ENCODE measurements at places on chromosomes 11 and 22.
A peak's percentile ranks its signal among the peaks of the same experiment; 100 is the strongest.

- no peak for DNase-seq
Observed at GRCh38 chr11:19288256-19288655, 47.5 kb upstream of the E2F8 start.

DNA sequence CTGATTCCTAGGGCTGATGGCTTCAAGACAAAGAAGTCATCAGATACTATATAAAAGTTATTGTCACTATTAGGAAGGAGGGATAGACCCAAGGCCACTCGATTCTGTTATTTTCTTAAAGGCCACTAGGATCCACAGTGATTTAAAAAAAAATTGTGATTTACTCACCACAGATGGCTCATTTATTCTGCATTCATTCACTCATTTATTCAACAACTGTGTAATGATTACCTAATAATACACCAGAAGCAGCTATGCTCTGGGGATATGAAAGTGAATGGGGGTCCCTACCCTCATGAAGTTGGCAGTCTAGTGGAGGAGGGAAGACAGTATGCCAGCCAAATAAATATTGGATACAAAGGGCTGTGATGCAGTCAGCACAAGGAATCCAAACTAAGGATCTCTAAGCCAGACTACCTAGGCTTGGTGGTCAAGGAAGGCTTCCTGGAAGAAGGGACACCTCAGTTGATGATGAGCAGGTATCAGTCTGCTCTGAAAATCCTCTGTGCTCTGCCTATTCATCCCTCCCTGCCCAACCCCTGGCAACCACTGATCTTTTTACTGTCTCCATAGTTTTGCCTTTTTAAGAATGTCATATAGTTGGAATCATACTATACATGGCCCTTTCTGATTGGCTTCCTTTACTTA lies 110.5 kb downstream of the NAT10 start:
- no peak for DNase-seq

DNA sequence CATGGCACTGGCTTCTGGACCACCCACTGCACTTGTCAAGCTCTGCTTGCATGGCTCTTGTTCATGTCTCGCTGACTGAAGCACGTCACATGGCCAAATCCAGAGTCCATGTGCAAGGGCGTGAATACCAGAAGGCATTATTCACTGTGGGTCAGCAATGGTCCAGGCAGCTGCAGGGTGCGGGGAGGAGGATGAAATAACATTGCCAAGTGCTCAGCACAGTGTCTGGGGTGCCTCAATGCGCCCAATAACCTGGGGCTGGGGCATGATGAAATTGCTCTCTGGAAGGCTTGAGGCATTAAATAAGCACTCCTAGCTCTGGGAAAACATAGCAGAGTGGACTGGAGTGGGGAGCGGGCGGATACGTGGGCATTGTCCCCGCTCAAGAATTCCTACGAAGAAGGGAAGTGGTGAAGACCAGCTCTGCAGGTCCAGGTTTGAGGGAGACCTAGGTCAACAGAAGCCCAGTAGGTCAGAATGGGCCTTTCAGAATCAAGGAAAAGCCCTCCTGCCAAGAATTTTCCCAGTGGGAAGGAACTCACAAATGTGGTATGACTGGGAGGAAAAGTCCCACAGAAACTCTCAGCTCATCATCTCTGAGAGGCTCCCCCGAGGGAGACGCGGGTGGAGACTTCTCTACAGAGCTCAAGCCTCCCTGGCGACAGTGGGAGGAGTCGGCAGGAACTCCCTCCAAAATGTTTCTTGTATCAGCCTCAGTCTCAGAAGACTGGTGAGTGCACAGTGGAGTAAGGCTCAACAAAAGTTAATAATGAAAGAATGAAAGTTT lies 15.3 kb upstream of the ACCSL start:
- no peak for DNase-seq

- DNase-seq, result no peak
Observed at GRCh38 chr22:45202333-45203149, 38.2 kb downstream of the KIAA0930 start.

- DNase-seq, result no peak
Observed at GRCh38 chr11:11082646-11083045, 224.8 kb upstream of the ZBED5 start.

- DNase-seq, result no peak
Observed at GRCh38 chr11:130439160-130439519, 9.3 kb upstream of the ADAMTS15 start.

GRCh38 chr11:23903044-23903704 lies 593.7 kb upstream of the LUZP2 start:
- DNase-seq, result no peak

- DNase-seq, result no peak
Observed at GRCh38 chr11:3959015-3959902, 103.8 kb downstream of the STIM1 start.

GRCh38 chr22:47460176-47460575 lies 697.7 kb downstream of the TBC1D22A start:
- DNase-seq, result no peak

- DNase-seq, result no peak
Observed at GRCh38 chr11:64286801-64287159, 1.1 kb downstream of the GPR137 start.

GRCh38 chr11:109996060-109996459 lies 97.1 kb upstream of the ZC3H12C start:
- DNase-seq, result no peak

- DNase-seq, result no peak
Observed at GRCh38 chr11:117160826-117161225, 16.7 kb downstream of the PAFAH1B2 start.

- DNase-seq, result no peak
Observed at GRCh38 chr11:3139481-3140290, 25.4 kb downstream of the OSBPL5 start.

GRCh38 chr22:23037429-23038333 lies 32.6 kb upstream of the GNAZ start:
- no peak for DNase-seq

DNA sequence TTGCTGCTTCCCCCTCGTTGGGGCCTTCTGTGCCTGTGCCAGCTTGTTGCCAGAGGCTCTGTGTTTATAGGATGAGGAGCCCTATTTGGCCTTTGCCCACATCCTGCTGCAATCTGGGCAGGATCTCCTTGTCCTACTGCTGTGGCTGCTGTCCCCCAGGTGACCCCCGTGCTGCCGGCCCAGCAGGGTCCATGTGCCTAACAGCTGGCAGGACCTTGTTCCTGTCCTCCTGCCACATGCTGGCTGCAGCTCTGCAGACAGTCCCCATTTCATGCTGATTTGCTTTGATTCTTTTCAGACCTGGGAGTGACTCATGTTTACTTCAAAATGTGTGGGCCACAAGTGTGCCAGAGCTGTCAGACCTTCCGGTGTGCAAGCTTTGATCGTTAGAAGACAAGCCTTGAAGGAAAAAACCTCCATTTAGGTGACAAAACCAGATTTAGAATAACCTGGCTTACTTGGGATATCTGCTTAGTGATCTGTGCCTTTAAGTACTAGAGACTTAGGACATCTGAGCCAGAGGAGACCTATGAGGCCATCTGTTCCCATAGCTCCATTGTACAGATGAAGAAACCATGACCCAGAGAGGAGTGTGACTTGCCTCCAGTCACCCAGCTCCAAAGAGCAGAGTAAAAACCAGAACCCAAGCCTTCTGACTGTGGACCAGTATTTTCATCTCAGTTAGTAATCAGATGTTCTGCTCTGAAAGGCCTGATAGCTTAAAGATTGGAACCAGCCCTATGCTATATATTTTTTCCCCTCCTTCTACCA lies 11.1 kb downstream of the NAV2 start:
- DNase-seq, result peak; percentile 18

DNA sequence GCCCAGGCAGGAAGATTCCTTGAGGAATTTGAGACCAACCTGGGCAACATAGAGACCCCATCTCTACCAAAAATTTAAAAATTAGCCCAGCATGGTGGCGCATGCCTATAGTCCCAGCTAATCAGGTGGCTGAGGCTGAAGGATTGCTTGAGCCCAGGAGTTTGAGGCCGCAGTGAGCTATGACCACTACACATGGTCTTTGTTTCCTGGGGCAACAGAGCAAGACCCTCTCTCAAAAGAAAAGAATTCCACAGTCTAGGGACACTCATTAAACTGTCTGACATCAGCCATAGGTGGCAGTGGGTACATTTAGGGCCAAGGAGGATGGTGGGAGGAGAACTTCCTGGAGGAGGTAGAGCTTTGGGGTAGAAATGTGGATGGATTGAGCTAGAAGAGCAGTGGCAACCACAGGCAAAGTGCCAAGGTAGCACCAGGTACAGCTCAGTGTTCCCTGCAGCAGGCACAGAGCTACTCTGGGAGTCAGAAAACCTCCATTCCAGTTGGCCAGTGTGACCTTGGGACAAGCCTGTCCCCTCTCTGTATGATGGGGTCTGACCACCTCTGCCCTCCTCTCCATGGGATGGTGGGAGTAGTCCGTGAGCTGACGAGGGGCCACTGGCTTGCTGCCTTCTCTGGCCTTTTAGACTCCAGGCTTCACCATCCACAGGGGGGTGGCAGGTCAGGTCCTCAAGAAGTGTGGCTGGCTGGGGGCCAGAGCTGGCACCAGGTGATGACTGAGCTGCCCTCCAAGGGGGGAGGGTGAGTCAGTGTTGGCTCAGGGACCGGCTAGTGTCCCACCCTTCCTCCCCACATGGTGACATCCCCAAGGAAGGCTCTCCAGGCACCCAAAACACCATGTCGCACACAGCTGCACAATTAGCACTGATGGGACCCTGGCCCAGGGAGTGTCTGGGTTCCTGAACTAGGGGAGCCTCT lies 3.7 kb upstream of the CLCF1 start:
- DNase-seq, result no peak

- no peak for DNase-seq
Observed at GRCh38 chr11:14619603-14620531, 23.7 kb upstream of the PDE3B start.

- no peak for DNase-seq
Observed at GRCh38 chr11:33463059-33463458, 205.9 kb downstream of the HIPK3 start.

DNA sequence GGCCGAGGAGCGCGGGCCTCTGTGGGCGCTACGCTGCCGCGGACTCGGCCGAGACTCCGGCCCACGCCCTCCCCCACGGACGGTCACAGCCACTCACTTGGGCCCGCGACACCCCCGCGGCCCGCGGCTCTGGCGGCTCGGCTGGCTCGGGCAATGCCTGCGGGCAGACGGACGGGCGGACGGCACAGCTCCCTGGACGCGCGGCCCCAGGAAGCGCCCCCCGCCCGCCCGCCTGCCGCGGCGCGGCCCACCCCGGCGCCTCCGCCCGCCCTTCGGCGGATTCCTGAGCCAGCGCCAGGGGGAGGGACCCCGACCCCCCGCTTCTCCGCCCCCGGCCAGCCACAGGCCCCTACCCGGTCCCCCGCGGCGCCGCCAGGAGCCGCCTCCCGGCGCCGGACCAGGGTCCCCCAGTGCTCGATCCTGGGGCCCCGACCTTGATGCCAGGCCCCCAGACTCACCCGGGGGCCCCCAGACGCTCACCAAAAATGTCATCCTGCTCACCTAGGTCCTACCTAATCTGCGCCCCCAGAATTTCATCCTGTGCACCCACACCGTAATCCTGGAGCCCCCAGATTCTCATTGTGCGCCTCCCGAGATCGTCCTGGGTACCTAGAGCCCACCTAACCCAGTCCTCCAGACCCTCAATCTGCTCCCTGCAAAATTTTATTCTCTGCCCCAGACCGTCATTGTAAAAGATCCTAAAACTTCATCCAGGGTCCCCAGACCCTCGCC lies at the start of gene EFEMP2:
Gene EFEMP2, minus strand, starts transcription at position 215 of the 732 bp plus-strand sequence. CDS start 446 bp downstream, outside the sequence.
- DNase-seq, result no peak

DNA sequence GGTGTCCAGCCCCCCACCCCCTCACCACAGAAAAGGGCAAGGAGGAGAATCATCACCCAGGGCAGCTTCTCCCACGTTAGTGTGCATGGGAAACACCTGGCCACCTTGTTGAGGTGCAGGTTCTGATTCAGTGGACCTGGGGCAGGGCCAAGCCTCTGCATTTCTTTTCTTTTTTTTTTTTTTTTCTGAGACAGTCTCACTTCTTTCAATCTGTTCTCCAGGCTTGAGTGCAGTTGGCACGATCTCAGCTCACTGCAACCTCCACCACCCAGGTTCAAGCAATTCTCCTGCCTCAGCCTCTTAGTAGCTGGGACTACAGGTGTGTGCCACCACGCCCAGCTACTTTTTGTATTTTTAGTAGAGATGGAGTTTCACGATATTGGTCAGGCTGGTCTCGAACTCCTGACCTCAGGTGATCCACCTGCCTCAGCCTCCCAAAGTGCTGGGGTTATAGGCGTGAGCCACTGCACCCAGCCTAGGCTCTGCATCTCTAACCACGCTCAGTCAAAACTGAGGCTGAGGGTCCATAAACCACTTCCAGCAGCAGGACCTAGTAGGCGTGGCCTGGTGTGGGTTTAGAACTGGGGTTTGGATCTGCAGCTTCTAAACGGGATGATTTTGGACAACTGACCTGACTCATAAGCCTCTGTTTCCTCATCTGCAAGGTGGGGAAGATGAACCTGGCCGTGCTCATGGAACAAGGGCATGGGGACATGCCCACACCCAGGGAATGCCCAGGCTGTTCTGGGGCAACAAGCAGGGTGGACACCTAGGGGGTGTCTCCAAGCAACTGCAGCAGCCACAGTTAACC lies 734 bp downstream of the ZP1 start:
- DNase-seq, result no peak

DNA sequence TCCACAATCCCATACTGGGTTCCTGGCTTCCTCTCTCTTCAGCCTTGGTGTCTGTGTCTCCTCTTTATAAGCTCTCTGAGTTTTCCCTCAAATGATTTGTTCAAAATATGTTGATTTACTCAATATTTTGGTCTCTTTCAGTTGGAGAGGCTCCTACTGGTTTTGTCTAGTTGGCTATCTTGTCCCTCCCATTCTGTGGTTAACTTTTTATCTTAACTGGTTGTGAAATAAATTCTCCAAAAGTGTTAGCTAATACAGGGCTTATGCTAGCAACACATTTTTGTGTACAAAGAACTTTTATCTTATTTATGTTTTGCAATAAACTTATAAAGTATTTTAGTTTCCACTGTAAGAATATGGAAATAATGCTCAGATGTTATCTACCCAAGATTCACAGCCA lies 200.9 kb downstream of the AASDHPPT start:
- DNase-seq, result no peak

- DNase-seq, result no peak
Observed at GRCh38 chr11:34176751-34177209, 71.4 kb downstream of the NAT10 start.

DNA sequence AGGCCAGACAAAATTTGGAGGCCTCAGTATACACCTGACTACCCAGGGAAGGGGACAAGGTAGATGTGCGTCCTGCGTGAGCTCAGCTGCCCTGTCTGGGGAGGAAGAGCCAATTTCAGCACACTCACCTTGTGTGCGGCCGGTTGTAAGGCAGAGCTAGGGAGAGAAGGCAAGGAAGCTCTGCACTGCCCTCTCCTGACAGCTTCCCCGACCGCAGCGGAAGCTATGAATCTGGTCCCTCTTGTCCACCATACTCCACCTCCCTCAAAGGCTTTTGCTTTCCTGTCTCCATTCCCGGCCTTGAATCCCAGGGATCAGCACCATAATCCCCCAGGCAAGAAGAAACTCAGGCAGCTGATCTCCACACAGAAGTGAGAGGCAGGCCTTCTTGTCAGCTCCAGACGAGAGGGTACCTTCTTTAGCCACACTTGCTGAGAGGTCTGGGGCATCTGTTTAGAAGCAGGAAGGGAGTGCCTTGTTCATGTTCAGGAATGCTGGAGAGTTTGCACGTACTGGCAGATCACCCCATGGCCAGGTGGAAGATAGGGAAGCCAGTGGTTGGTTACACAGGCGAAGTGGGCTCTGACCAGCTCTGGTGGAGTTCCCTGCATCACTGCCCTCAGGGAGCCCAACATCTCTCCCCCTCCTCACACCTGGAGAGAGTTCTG lies 62.5 kb downstream of the FEZ1 start:
- no peak for DNase-seq

GRCh38 chr22:32605576-32605975 lies 131.0 kb downstream of the FBXO7 start:
- DNase-seq, result no peak

- no peak for DNase-seq
Observed at GRCh38 chr22:19691721-19692341, 22.5 kb upstream of the SEPTIN5 start.

GRCh38 chr11:17476317-17477083 lies at the start of gene ABCC8:
ABCC8 (minus strand) TSS chr11:17476845; CDS start chr11:17476776, 69 bp downstream.
- DNase-seq, result no peak
